ENCODE measurements at places on chromosomes 13 and 19.

- DNase-seq = no peak
Observed at GRCh38 chr13:64457976-64458375, 2772.2 kb downstream of the PCDH9 start.

DNA sequence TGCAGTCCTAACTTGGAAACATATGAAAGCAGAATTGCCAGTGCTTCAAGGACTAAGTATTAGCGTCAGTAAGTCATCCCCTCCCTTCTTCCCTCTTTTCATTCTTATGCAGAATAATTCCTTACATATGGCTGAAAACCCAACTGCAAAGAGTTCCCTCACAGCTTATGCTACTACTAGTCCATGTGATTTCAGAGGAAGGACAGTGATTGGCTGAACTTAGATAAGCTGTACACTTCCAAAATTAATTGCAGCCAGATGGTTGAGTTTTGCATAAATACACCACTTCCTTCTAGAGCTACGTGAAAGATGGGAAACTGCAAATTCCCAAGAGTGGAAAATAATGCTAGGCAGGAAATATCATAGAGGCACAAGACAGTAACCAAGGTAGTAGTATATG, 730.4 kb downstream of the OLFM4 start:
- DNase-seq = no peak

DNA sequence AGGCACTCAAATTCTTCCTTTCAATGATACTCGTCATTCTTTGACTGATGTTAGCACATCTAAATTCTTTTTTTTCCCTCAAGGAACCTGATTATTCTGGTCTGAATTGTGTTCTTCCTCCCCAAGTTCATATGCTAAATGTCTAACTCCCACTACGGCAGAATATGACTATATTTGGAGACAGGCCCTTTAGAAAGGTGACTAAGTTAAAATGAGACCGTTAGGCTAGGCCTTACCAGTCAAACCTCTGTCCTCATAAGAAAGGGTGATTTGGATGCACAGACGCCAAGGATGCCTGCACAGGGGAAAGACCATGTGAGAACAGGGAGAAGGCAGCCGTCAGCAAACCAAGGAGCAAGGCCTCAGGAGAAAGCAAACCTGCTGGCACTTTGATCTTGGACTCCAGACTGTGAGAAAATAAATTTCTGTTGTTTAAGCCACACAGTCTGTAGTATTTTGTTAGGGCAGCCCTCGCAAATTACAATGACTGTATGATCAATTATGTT, 13.1 kb upstream of the FOXO1 start:
- DNase-seq = no peak

DNA sequence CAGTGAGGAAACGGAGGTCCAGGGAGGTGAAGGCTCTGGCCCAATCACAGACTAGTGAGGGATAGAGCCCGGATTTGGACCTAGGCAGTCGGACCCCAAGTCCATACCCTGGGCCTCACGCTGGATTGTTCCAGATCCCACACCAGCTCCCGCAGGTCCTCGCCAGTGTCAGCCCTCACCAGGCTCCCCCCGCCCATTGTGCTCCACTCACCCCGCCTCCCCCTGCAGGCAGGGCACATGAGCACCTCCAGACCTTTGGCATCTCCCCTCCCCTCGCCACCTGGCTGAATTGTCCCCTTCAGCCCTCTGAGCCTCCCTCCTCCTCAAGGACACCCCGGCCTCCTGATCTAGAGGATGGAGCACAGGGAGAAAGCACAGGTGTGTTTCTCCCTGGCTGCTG, 152.4 kb downstream of the KATNAL1 start:
- DNase-seq = no peak

DNA sequence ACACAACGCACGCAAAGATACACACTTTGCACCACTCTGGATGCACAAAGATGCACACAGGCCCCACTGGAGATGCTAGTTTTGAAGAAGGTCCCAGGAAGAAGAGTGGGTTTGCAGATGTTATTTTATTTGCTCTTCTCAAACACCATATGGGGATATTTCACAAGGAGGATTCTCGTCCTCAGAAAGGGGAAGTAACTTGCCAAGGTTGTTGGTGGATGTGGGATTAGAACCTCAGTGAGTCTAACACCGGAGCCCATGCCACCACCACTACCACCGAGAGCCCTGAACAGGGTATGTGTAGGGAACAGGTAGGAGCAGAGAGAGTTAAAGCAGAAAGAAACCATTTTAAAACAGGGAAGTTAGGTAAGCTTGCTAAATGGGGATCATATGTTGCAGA, 9.6 kb upstream of the CEACAM6 start:
- no peak for DNase-seq

- no peak for DNase-seq
Observed at GRCh38 chr13:93927431-93927830, 552.1 kb downstream of the DCT start.

GRCh38 chr13:80224468-80224867, 116.5 kb downstream of the SPRY2 start:
- no peak for DNase-seq

DNA sequence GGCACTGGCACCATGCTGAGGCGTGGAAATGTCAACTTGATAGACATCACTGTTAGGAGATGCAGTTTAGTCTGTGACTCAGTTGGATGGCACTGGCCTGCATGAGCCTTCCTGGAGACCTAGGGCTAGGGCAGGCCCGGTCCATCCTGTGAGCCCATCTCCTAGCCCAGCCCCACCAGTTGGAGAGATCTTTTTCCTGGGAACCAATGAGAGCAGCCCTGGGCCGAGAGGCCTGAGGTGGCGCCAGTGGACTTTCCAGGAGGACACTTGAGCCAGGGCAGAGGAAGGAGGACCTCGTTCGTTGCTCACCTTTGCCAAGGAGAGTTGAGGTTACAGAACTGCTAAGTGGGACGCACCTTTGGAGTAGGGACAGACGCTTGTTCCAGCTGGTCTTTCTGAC, 100.5 kb upstream of the TEX29 start:
- no peak for DNase-seq

DNA sequence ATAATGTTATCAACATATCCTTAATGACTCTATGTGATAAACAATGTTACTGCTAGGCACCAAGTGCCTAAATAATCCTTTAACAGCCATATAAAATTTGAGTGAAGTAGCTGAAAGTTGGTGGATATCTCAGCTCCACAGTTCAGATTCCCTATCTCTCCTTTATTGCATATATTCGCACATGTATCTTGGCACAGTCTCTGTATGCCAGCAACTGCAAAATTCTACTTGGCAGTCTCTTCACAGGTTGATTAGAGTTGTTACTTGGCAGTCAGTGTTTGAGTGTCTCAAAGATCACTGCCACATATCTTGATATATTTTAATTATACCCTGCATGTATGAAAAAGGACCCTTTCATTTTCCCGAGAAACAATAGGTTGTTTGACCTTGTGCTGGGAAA, 879.3 kb downstream of the OLFM4 start:
- no peak for DNase-seq

DNA sequence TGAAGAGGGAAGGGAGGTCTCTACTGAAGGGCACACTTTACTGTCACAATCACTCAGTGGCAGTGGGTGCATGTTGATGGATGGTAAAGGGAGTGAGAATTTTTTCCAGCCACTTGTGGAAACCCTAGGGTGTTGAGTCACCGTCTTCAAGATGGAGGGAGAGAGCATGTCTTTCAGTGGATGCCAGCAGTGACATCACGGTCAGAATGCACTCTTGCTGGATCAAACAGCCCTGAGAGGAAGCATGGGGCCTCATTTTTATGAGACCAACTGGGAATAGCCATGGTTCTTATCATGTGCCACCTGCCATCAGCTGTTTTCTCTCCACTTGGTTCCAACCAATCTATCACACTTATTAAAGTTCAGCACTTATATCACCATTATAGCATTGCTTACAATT, 182.5 kb downstream of the KCNRG start:
- no peak for DNase-seq

Measured in iPS DF 19.7 (cell line).